ENCODE measurements at places on chromosomes 6 and 20.

DNA sequence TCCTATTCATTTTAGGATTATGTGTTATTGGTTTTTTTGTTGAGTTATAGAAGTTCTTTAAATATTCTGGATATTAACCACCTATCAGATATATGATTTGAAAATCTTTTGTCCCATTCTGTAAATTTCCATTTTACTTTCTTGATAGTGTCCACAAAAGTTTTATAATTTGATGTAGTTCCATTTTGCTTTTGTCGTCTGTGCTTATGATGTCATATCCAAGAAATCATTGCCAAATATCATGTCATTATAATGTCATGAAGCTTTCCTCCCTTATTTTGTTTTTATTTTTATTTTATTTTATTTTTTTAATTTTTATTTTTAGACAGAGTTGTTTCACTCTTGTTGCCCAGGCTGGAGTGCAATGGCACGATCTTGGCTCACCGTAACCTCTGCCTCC lies 21.0 kb upstream of the NANP start:
- DNase-seq, result no peak

DNA sequence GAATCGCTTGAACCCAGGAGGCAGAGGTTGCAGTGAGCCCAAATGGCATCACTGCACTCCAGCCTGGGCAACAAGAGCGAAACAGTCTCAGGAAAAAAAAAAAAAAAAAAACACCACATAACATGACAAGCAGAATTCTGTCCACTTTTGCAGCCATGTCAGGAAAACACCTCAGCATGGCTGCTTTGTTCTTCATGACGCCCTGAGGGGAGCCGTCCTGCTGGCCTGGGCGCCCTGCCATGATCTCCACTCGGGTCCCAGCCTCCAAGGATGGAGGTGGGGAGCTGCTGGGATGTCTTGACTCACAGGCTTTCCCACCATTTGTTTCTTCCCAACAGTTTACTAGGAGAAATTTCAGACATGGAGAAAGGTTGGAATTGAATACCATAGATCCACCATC lies 42.2 kb downstream of the SNX9 start:
- DNase-seq, result no peak

DNA sequence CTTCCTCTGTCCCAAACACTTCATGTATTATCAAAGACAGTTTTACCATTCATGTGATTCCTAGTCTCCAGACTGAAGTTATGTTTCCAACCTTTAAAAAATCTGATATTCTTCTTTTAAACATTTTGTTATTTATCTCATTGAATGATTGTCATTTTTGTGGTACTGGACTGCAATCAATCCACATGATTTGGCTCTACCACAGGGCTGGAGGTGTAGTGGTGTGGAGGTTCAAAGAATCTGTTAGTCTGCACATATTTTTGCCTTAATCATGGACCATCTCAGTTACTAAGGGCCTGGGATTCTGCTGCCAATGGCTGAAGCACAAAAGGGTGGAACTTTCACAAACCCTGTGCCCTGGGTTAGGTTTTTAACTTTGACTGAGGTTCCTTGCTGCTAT lies 164.1 kb upstream of the JAG1 start:
- DNase-seq, result no peak

- no peak for DNase-seq
Observed at GRCh38 chr20:7770578-7770977, 169.7 kb downstream of the HAO1 start.

DNA sequence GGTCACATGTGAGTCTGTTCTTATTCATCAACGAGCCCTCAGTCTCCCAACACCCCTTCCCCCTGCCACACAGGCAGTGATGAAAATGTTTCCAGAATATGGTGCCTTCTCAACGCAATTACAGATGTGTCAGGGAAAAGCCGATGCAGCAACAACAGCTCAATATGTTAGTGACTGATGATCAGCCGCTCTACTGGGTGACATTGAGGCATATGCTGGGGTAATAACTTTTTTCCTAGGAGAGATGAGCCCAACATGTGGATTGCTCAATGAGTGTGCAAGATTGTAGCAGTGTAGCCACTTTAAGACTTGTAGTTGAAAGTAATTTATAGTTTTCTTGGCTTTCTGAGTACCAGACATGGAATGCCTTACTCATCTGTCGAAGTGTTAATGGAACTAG lies 49.4 kb downstream of the DTD1 start:
- DNase-seq, result no peak

- DNase-seq, result no peak
Observed at GRCh38 chr6:20715135-20715806, 181.0 kb downstream of the CDKAL1 start.

- DNase-seq, result no peak
Observed at GRCh38 chr6:119348748-119349360, 707 bp downstream of the MAN1A1 start.

- no peak for DNase-seq
Observed at GRCh38 chr6:167093922-167094432, 28.9 kb upstream of the CCR6 start.

- DNase-seq, result no peak
Observed at GRCh38 chr6:18681832-18682503, 294.8 kb downstream of the RNF144B start.

DNA sequence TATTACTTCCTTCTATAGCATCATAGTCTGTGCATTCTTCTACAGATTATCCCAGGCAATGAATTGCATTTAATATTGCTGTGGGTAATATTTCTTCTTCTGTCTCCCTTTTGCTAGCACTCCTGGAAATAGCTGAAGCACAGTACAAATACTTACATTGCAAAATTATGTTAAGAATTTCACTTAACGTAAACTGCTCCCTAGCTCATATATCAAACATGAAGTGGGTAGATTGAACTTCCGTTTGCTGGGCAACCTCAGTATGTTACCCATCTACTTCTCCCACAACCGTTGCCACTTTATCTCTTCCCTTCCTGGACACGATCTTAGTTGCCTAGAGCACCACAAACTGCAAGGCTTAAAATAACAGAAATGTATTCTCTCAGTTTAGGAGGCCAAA lies 963.3 kb downstream of the KIF16B start:
- DNase-seq, result no peak
